ENCODE measurements at places on chromosomes 2 and 18.

GRCh38 chr2:56754066-56754615 lies 570.4 kb downstream of the CCDC85A start:
- DNase-seq, result no peak

GRCh38 chr2:88321449-88322248 lies 130.8 kb downstream of the FOXI3 start:
- DNase-seq, result no peak

GRCh38 chr18:36271153-36271552 lies 26.4 kb upstream of the FHOD3 start:
- DNase-seq, result no peak

GRCh38 chr2:207762146-207762545 lies 7.6 kb downstream of the FZD5 start:
- DNase-seq, result no peak

GRCh38 chr2:182907081-182907830 lies 40.8 kb upstream of the FRZB start:
- DNase-seq, result no peak

GRCh38 chr2:16624436-16624780 lies 41.2 kb downstream of the CYRIA start:
- no peak for DNase-seq

DNA sequence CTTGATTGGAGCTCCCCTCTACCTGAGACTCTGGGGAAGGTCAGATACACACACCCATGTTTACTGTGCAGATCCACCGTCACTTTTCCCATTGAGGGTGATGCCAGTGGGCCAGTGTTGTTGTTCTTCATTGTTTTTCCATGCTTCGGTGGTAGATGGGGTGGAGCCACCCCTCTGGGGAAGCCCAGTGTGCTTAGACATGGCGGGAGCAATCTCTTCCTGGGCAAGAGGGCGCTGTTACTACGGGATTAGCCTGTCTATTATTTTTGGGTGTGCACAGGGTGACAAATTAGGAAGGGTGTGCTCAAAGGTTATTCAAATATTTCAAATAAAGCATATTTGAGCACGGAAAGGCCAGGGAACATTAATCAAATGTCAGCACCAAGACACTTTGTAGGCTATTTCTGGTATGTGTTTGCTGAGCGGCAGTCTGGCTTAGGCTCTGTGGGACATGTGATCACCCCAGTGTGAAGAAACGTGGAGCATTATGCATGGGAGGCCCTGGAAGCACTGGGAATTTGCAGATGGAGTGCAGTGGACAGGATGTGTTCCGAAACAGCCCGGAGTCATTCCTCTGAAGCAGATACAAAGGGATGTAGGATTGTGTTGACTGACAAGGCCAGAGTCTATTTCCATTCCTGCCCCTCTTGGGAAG lies 34.8 kb upstream of the SMIM21 start:
- no peak for DNase-seq

DNA sequence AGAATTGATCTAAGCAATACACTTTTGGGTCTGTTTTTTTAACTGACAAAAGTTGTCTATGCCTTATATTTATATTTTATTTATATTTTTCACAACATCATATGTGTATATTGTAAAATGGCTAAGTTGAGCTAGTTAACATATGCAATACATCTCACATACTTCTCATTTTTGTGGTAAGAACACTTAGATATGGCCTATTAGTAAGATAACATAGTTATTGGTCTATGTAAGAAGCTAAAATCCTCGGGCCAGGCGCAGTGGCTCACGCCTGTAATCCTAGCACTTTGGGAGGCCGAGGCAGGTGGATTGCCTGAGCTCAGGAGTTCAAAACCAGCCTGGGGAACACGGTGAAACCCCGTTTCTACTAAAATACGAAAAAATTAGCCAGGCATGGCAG lies 275.6 kb upstream of the ID2 start:
- DNase-seq, result no peak

DNA sequence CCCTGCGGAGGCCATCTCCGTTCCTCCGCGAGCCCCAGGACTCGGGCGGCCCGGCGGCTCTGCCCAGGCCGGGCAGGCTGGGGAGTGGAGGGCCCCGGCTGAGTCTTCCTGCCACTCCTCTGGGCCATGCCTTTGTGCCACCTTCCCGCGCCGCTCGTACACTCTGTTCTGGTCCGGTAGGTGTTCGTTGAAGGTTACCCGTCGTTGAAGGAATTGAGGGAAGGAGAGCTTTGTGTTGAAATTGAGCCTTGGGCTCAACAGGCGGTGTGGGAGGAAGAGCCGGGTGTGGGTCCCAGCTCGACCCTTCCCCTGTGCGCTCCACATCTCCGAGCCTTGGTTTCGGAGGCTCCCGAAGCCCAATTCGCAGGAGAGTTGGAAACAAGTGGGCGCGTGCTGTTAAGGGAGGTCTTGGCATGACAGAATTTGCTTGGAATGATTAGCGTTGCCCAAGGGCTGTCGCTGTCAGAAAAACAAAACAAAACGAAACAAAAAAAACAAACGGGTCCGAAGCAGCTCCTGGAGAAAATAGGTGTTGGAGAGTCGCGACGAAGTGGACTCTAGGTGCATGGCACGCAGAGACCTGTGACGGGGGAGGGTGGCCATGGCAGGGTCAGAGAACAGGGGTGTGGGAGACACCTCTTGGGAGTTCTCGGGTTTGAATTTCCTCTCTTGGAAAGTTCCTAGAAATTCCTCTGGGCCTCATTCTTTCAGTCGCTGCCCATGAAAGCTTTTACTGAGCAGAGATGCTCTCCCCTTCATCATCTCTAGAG lies 1.2 kb upstream of the MZT2A start:
- no peak for DNase-seq

DNA sequence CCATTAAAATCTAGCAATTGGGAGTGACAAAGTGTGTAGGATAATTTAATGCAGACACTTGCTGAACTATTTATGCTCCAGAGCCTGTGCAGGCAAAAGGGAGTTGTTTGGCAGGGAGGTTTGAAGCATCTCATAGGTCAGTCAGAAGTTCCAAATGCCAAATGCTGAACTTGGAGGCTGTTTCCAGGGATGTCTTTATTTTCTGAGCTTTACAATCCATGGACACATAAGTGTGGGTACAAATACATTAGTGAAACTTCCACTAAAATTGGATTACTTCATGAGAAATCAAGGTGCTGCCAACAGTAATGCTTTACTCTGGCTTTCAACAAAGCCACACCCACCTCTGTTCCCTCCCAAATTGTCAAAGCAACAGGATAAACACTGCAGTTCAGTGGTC lies 422.1 kb upstream of the SETBP1 start:
- DNase-seq, result no peak

GRCh38 chr2:26043109-26043508 lies 9.2 kb downstream of the RAB10 start:
- no peak for DNase-seq

GRCh38 chr2:114769110-114769509 lies 326.7 kb downstream of the DPP10 start:
- DNase-seq, result no peak
